Activated naive CD4-positive, alpha-beta T cell (primary cell): ENCODE measurements at places on chromosomes 1 and 21.

DNA sequence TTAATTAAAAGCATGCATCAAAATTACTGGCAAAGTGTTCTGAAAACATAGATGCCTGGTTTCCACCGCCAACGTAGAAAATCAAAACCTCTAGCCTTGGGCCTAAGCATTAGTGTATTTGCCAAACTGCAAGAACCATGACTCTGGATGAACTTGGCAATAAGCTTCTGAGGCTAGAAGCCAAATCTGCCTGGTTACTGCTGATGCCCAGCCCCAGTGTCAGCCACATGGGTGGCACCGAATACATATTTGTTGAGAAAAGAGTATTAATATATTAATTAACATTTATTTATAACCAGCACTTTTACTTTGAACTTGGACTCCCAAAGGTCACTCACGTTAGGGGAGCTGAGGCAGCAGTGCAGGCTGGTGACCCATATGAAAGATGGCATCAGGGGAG lies 140.6 kb upstream of the HMGB4 start:
- DNase-seq: no peak

GRCh38 chr1:198929111-198929604 lies 290.3 kb downstream of the PTPRC start:
- no peak for DNase-seq

DNA sequence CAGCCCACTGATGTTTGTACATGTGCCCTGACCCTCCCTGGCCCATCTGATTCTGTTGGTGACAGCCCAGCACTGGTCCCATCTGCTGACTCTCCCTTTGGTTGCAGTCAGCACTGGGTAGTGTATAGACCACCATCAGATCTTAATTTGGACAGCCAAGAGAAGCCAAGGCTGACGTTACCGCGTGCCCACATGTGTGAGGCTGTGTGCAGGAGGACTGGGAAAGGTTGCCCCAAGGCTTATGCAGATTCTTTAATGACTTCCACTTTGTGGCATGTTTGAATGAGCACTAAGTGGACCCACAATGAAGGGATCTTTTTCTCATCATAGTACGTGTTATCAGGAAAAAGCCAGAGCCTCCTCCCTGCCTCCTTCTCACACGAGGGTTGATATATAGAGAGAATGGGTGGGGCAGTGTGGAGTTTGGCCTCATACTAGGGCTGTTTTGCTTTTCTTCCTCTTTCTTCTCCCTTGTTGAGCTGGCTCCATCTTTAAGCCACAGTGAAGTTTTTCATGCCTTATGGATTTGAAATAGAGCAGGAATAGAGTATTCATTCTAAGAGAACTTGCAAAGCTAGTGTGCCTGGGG lies 93.5 kb downstream of the NAV1 start:
- DNase-seq: no peak

- no peak for DNase-seq
Measured at GRCh38 chr1:183780757-183781156, 24.2 kb upstream of the RGL1 start.

DNA sequence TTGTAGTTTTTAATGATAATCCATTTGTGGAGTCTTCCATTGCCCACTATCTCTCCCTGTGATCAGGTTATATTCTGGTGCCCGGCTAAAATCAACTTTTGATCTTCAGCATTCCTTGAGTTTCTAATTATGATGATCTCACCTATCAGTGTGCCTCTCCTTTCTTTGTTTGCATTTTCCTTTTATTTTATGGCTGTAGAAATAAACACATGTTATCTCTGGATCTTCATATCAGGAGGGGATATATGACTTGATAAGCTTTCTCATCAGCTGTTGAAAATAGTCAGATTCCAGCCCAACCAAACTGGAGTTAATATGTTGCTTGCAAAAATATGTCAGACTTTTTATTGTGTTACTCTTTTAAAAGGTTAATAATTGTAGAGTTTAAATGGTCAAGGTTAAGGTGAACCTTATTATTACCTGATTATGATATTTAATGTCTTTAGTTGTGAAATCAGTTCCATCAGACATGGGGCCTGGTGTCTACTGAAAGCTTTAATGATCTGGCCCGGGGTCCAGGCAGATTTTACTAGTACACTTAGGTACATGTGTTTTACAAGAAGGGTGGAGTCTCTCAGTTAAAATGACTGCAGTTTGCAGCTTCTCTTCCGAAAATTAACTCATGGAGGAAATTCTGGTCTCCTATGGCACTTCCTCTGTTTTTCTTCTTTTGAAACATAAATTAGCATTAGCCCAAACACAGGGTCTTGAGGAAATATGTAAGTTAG lies 12.8 kb downstream of the KRTAP24-1 start:
- no peak for DNase-seq

DNA sequence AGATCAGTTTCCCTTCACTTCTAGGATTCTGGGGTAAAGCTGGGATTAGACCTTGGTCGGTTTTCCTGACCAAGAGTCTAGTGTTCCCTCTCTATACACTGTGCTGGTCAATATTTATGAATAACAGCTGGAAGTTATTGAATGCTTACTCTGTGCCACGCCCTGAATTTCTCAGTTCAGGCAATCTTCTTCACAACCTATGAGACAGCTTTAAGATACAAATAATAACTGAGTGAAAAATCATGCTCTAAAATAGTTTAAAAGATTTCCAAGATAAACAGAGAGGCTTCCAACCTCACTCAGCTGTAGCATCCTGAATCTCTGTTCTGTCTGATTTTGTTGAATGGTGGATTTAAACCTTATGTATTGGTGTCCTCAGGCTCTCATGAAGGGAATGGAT lies 72.2 kb downstream of the GNG12 start:
- no peak for DNase-seq

- no peak for DNase-seq
Measured at GRCh38 chr1:118073648-118074435, 111.2 kb downstream of the SPAG17 start.

DNA sequence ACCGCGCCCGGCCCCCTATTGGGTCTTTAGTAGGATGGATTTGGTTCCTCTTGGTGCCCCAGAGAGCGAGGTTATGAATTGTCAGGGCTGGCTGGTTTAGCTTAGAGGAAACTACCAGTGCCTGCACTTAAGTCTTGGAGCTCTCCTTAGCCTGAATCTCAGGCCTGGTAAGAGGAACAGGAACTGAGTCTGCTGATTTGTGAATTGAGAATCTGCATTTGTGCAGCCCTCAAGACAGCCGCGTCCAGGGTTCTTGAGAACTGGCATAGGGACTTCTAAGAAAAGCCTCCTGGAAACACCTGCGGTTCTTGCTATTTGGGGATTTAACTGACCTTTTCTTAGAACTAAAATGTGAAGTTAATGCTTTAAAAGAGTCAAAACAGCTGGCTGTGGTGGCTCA lies 1.7 kb downstream of the NECAP2 start:
- no peak for DNase-seq

- no peak for DNase-seq
Measured at GRCh38 chr1:246725191-246725590, 982 bp downstream of the SCCPDH start.

DNA sequence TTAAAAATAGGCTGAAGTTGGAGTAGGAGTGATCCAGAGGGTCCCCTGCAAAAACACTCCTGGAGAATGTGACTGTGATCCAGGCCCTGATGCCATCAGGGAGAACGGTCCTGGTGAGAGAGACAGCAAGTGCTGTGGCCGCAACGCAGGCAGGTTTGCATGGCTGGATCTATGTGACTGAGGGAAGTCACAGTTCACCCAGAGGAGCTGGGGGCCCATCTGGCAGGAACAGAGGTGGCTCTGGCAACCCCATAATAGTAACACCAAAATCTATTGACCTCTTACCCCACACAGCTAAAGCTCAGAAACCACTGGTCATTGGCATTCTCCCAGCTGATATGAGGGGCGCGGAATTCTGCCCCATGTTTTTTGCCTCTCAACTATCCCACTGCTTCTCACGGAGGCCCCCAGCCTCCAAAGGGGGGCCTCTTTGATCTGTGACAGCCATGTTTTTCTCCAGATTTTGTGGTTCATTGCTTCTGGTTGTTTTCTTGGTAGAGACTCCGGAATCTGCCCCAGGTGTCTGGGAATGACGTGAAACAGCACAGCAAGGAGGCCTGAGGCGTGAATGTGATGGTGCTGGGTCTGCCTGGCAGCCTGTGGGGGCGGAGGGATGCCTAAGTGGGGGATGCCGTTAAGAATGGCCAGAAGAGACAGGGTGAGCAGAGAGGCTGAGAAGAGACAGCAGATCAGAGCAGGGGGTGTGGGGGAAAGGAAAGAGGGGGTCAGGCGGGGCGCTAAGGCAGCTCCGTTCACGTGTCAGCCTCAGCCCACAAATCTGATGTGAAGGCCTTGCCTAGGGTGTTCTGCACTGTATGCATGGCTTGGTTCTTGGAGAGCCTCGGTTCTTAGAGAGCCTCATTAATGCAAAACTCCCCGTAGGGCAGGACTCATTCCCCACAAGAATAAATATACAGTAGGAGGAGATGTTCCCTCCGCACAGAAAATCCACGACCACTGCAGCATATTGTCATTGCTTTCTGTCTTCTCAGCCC lies 23.5 kb downstream of the CASP9 start:
- DNase-seq: no peak

DNA sequence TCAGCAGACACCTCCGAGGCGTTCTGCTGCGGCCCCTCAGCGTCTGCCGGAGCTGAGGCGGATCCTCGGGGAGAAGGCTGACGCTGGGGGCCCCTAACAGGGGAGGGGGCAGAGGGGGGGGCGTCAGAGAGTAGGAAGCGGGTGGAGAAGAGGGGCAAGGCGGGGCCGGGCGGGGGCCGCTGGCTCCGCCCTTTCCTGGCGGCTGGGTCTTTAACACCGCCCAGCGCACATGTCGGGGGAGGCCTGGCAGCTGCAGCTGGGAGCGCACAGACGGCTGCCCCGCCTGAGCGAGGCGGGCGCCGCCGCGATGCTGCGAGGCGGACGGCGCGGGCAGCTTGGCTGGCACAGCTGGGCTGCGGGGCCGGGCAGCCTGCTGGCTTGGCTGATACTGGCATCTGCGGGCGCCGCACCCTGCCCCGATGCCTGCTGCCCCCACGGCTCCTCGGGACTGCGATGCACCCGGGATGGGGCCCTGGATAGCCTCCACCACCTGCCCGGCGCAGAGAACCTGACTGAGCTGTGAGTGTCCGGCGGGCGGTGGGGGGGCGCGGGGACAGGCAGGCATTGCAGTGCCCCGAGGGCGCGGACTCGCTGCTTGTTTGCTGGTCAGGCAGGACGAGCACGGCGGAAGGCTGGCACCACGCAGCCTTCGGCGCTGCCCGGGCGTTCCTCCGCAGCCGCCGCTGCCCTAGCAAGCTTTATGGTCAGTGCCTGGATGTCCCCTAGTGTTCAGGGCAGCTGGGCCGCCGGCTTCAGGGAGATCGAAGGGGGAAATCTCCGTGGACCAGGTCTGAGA lies at the start of gene NTRK1:
Gene NTRK1, plus strand, starts transcription at position 238 of the 796 bp plus-strand sequence. Its CDS starts 70 bp downstream, at position 308.
- DNase-seq: no peak

- no peak for DNase-seq
Measured at GRCh38 chr1:211643324-211644212, 31.9 kb downstream of the NEK2 start.

DNA sequence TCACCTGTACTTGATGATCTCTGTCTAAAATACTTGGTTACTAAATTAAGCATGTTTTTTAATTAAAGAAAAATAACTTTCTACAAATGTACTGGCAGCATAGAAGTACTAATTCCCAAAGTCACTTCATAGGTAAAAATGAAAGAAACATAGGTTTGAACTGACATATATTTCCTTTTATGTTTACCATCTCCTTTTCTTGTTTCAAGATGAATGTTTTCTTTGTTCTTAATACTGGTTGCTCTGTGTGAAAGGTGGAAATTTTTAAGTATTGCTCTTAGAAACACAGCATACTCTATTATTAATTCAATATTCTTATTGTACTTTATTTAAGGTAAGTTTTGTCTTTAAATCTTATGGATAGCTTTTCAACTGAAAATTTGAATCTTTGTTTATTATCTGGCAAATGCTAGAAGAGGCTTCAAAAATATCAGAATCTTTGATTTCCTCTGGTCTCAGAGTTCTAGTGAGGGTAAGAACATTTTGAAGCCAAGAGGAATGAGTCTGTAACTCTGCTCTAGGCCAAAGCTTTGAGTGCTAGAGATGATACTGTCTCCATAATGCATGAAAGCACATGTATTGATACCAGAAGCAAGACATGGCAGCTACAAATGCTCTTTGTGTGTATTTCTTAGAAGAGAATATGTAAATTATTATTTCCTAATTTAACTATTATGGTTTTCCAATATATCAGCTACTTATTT lies 18.2 kb downstream of the RRP15 start:
- DNase-seq: no peak

DNA sequence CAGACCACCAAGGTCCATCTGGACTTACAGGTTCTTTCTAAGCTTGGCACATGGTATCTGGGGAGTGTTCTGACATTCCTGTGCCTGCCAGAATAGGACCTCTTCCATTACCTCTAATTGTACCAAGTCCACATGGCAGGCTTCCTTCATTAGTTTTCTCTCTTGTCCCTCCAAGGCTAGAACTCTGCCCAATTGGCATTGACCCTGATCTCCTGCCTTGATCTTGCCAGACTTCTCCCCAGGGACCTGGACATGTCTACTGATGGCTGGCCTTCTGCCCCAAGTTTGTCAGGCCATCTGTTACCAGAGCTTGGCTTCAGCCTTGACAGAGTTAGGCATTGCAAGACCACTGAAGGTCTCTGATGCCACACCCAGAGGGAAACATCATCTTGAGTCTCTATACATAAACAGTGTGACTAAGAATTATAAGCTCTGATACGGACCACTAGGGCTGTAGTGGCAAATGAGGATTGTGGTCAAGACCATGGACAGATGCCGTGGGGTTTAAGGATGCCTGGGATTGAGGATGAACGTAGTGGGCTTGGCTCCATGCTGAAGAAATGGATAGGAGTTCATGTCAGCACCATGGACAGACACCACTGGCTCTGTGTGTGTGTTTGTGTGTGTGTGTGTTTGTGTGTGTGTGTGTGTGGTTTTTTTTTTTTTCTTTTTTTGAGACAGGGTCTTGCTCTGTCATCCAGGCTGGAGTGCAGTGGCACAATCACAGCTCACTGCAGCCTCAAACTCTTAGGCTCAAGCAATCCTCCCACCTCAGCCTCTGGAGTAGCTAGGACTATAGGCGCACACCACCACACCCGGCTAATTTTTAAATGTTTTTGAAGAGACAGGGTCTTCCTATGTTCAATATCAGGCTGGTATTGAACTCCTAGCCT lies 19.5 kb upstream of the PSMB2 start:
- no peak for DNase-seq

GRCh38 chr1:46203738-46204405 lies 738 bp downstream of the LURAP1 start:
- no peak for DNase-seq

DNA sequence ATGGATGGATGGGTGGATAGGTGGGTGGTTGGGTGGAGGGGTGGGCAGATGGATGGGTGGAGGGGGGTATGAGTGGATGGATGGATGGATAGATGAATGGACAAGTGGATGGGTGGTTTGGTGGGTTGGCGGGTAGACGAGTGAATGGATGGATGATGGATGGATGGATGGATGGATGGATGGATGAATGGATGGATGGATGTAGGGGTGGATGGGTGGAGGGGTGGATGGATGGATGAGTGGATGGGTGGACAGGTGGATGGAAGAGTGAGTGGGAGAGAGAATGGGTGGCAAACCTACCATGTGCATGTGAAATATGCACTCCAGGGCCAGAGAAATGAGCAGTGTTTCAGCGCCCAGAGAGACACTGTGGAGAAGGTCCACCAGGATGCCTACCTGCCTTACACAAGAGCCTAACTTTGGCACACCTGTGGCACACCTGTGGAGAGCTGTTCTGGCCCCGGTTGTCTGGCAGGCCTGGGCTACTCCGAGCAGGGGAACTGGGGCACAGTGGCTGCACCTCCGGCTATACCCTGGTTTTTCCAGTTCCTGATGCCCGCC lies 12.8 kb downstream of the EPHA2 start:
- no peak for DNase-seq
